ENCODE measurements at places on chromosomes 16 and 17.

- peak; percentile 17 for DNase-seq
Observed at GRCh38 chr17:19897903-19898302, 30.2 kb upstream of the ULK2 start.

DNA sequence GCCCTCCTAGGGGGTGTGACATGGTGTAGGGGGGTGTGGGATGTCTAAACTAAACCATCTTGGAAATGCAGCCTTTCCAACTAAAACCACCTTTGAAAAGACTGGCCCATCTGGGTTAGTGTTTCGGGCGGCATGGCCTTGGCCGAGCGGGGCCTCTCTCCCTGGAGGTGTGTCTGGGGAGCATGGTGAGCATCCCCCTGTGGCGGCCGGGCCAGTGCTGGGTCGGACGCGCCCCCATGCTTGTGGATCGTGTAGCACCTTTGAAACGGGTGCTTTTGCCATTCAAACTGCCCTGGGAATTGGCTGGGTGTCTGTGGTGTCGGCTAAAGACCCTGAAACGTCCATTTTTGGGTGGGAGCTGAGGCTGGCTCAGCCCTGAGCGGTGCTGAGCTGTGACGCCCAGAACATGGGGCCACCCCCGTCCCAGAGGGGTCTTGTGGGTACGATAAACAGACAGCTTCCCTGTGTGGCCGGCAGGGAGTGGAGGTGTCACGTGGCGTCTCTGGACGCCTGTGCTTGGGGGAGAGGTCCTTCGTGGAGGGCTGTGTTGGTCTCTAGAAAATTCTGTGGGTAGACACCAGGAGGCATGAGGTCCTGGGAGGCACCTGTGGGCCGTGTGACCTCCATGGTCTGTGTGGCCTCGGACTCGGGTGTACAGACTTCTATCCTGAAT lies 6.3 kb downstream of the METRNL start:
- no peak for DNase-seq

- no peak for DNase-seq
Observed at GRCh38 chr16:64171632-64172031, 950.2 kb downstream of the CDH11 start.

DNA sequence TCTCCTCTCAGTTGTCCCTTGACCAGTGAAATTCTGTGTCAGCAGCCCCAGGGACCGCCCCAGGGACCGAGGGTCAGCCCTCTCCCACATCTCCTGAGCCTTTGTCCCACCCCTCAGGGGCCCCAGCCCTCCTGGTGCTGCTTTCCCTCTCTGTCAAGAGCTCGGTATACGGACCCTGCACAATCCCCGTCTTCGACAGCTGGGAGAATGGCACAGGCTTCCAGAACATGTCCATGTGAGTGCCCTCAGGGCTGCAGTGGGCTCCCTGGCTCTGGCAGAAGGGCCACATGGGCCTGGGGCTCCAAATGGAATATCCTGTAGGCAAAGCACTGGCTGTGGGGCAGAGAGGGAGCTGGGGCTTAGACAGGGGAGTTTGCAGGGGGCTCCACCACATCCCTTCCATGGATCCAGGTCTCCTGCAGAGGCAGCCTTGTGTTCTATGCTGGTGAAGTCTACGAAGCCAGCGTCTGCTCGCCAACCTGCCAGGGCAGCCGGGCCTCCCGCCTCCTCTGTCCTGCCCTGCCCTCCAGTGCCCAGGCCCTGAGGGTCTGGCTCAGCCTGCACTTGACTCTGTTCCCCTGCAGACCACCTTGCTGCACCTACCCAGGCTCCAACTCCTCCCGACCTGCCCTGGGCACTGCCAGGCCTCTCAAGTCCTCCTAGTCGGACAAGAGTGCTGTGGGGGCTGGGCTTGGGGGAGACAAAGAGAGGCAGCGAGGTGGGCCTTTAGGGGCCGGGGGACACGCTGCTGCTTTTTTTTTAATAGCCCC lies 28.0 kb downstream of the ADGRG5 start:
- no peak for DNase-seq

- DNase-seq, result peak; percentile 61
Observed at GRCh38 chr17:41308251-41308917, 725 bp downstream of the KRTAP16-1 start.

DNA sequence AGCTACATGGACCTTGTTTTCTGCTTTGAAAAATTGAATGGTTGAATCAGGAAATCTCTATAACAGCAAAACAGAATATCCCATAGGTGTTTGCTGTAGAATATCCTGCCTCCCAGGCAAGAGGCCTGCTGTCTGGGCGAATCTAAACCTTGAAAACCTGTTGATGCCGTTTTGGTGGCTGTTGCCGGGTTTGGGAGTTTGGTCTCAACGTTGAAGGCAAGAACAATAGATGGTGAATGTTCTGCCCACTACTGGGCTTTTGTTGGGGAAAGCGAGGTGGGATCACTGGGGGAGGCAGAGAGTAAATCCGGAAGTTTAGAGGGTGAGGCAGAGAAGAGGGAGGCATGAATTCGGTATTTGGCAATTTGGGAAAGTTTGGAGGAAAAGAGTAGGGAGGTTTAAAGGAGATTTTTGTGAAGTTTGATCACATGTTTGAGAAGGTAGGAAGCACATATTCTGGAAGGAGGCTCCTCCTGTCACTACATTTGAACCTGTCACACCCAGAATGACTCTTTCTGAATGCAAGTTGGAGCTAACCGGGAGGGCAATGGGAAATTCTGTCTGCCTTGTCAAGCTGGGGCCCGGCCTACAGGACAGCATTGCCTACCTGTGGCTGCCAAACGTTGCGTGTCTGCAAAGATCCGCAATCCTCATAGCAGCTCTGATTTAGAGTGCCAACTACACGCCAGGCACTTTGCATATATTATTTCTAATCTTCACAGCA lies 46.5 kb downstream of the GPRC5B start:
- DNase-seq, result no peak

GRCh38 chr16:72536723-72537435 lies 364.9 kb upstream of the PMFBP1 start:
- DNase-seq, result no peak

DNA sequence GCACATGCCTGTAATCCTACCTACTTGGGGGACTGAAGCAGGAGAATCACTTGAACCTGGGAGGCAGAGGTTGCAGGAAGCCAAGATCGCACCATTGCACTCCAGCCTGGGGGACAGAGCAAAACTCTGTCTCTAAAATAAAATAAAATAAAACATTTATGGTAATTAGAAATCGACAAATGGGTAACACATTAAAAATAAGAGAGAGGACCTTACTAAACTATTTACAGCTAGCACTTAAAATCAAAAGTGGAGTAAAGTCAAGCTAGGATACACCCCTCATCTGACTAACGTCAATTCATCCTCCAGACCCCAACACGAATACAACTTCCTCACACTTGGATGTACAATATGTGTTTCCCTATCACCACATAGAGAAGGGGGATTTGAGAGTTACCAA lies 27.8 kb upstream of the RHOT1 start:
- DNase-seq, result peak; percentile 31

GRCh38 chr17:7404737-7405349 lies 946 bp upstream of the TMEM256 start:
- DNase-seq, result peak; percentile 60

- DNase-seq, result no peak
Observed at GRCh38 chr17:74956093-74956492, 16.5 kb downstream of the HID1 start.

DNA sequence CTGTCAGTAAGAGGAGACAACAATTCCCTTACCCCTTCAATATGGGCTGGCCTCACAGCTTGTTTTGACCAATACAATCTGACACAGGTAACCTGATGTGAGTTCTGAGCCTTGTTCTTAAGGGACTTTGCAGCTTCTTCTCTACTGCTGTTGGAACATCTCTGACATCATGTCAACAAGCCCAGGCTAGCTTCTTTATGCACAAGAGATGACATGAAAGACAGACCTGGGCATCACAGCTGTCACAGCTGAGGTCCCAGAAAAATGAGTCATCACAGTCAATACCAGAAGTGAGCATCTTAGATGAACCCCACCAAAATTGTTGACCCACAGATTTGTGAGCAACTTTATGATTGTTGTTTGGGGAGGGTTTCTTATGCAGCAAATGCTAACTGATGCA lies 431.7 kb upstream of the PSMD7 start:
- no peak for DNase-seq

Measured in NCI-H69 (cell line).